Stimulated activated naive CD8-positive, alpha-beta T cell treated with anti-CD3 and anti-CD28 coated beads, Interleukin-15, amount 100 ng/mL, for 72 hours (primary cell): ENCODE measurements at places on chromosomes 16 and 17.

GRCh38 chr17:37273409-37274051, 102.3 kb upstream of the C17orf78 start:
- no peak for DNase-seq

DNA sequence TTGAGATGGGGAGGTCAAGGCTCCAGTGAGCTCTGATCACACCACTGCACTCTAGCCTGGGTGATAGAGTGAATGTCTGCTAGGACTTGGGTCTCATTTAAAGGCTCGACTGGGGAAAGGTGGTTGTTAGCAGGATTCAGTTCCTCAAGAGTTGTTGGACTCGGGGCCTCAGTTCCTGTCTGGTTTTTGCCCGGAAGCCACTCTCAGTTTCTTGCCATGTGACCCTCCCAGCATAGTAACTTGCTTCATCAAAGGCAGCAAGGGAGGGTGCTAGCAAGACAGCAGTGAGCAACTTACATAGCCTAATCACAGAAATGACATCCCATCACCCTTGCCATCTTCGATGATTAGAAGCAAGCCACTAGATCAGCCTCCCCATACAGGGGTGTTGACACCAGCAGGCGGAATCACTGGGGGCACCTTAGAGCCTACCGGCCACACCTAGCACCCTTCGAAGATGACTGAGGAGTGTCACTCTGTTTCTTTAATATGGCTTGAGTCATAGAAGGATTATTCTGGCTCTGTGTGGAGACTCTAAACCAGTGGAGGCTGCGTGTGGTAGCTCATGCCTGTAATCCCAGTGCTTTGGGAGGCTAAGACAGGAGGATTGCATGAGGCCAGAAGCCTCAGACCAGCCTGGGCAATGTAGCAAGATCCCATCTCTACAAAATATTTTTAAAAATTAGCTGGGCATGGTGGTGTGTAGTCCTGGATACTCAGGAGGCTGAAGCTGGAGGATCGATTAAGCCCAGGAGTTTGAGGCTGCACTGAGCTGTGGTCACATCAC, 13.2 kb upstream of the SCNN1B start:
- no peak for DNase-seq

DNA sequence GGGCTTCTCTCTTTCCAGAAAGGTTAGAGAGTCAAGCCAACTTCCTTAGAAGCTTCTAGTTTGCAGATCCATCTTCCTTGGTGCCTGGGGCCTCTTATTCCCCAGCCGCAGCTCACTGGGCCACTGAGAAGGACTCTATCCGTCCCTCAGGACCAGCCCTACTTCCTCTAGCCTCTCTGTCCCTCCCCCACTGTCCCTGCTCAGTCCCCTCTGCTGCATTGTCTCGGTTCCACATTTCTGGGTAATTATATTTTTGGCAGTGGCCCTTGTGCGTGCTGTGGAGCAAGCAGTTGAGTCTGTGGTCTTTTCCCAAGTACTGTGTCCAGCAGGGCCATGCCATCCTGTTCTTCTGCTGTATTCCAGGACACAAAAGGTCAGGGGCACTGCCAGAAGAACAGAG, 17.8 kb downstream of the IRX3 start:
- no peak for DNase-seq

- DNase-seq = no peak
These were observed 253.1 kb downstream of the HAPSTR1 start for GRCh38 chr16:9344508-9344907.

GRCh38 chr17:70691150-70691549, 521.8 kb downstream of the KCNJ2 start:
- no peak for DNase-seq

GRCh38 chr17:44773140-44773539, 14.4 kb downstream of the ADAM11 start:
- no peak for DNase-seq

GRCh38 chr17:43917348-43918025, 10.2 kb upstream of the MPP2 start:
- DNase-seq = peak; percentile 58

DNA sequence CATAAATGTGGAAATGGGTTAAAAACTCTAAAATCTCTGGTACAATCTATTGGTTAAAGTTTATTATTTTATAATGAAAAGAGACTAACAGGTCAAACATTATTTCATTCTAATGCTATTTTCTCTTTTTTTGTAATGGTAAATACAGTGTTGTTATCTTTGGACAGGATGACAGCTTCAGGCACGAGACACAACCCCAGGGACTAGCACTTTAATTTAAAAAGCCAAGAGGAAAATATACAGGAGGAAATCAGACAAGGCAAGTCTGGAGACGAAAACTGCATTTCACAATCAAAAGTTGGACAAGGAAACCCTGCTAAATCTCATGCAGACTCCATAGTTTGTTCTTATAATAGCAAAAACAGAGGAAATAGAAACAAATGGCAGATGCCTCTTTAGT, 589.1 kb upstream of the CDH8 start:
- no peak for DNase-seq

- DNase-seq = no peak
These were observed 137.5 kb upstream of the PLCG2 start for GRCh38 chr16:81641395-81642106.

DNA sequence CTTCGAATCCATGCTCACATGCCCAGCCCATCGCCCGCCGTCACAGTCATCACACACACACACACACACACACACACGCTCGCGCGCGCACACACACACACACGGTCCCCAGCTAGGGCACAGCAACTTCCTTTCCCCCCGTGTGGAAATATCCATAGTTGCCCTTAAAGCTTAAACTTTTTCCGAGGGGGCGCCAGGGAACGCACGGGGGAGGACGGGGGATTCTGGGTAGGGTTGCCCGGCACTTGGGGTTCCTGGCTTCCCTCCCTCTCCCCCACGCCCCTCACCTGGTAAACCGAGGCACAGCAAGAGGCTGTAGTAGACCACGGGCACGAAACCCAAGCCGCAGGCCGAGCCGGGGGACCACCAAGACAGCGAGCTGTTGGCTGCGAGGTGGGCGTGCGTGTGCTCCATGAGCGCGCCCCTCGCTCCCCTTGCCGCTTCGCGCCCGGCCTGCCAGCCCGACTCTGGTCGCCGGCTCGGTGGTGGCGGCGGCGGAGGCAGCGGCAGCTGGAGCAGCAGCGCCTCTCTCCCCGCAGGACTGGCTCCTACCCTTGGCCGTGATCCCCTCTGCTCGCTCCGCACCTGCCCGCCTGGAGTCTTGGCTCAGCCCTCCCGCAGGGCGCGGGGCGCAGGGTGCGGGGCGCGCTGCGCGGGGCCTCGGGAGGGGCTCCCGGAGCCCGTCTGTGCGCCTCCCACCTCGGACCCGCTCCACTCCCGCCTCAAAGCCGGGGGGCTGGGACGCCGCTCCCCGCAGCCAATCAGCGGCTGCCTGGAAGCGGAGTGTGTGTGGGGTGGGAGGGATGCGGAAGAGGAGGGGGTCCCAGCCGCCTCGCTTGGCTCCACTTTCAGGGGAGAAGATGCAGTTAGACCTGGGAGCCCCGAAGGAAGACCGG, at the start of gene GPR139:
Gene GPR139 (minus strand): TSS at position 688 of the 896 bp plus-strand sequence. CDS start 274 bp downstream, at position 414.
- no peak for DNase-seq

GRCh38 chr17:43562679-43563599, 16.8 kb upstream of the ETV4 start:
- no peak for DNase-seq

DNA sequence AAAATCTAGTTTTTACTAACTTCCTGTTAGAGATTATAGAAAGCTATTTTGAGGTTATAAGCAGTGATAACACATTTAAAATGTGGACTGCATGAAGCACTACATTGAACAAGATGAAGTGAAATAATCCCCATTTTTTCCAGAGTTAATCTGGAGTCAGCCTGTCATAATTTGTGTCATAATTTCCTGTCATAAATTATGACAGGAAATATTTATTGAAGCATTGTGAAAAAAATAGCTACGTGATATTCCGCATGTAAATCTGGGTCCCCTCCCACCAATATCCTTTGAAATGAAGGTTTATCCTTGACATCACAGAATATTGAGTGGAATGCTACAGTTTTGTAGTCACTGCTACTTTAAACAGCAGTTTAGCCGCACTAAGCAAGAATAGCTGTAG, 40.1 kb downstream of the OMG start:
- no peak for DNase-seq

DNA sequence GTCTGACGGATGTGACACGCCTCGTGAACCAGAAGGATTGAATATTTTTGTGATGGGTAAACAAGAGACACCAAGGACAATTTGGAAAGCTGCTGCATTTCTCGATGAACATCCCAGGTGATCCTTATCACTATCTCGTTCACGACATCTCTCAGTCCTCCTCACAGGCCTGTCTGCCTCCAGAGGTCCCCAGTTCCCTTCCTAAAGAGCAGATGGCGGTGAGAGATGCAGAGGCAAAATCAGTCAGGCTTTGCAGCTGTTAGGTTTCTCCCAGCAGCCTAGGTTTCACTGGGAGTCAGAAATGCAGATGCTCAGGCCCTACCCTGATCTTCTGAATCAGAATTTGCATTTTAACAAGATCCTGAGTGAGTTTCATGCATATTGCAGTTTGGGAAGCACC, 23.6 kb downstream of the SCPEP1 start:
- no peak for DNase-seq

DNA sequence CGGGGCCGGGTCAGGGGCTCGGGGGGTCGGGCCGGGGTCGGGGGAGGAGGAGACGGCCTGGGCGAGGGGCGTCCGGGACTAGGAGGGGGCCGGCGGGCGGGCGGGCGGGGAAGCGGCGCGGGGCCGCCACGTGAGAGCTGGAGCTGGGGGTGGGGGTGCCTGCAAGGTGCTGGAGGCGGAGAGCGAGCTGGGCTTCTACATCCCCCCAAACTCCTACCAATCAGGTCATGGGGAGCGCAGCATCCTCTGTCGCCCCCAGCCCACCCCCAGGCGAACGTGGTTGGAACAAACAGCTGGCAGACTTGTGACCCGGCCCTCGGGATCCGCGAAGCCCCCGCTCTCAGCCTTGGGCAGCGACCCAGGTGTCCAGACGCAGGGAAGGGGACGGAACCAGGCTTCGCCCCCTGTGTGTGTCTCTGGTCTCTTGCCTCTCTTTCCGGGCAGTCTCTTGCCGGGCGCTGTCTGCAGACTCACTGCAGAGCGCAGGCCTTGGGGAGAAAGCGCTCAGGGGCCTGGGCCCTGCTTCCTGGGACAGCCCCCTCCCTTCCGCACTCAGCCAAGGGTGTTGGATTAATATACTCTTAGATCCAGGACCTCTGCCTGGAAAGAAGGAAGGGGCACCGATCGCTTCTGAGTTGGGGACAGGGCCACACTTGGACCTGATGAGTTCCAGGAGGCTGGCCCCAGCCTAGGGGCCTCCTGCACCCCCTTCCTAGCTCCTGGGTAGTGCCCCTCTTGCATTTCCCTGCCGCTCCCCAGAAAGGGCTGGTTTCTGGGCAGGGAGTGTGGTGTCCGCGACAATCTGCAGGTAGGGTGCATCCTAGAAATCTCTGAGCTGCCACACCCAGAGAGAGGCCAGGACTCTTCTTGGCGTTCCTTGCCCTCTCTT, 722 bp downstream of the RASL10B start:
- no peak for DNase-seq

GRCh38 chr17:1638171-1638590, 7.4 kb downstream of the SCARF1 start:
- no peak for DNase-seq

- DNase-seq = no peak
These were observed 5.6 kb upstream of the VASN start for GRCh38 chr16:4366016-4366415.

DNA sequence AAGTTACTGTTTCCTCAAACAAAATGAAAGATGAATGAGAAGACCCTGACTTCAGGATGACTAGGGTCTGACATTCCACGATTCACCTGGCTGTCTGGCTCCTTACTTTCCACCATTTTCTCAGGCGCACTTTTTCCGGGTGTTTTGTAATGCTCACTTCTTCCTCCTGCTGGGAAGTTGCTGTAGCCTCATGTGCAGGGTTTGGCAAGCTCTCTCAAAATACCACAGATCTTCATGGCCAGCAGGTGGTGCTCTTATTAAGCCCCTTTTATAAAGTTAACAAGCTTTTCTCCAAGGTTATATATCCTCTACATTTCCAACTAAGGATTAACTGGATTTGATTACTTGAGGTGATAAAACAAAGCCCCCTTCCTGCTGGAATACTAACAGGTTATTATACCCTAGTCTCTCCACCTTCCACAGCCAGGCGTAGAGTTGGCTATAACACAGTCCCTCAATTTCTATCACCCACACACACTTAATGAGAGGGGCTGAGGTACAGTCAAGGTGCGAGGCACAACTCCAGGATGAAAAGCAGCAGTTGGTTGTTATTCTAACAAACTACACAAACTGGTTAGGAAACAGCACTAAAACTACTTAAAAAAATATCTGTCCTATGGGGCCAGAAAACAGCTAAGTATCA, 45.4 kb downstream of the STH start:
- no peak for DNase-seq

DNA sequence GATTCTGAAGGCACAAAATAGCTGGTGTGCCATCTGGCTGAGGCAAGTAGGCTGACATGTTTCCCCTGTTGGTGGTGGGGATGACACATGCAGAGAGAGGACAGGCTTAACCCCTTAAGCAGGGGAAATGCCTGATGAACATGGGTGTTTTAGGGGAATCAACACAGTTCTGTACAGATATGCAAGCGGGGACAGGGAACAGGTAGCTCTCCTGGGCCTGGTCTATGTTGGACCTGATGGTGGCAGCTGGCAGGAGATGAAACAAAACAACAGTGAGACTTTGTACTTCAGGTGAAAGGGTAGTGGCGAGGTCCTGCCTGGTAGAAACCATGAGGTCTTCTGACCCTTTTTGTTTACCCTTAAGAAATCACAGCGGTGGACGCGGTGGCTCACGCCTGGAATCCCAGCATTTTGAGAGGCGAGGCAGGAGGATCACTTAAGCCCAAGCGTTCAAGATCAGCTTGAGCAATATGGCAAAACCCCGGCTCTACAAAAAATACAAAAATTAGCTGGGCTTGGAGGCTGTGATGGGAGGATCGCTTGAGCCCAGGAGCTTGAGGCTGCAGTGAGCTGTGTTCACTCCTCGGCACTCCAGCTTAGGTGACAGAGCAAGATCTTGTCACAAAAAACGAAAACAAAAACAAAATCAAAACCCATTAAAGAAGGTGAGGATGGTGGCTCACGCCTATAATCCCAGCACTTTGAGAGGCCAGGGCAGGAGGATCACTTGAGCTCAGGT, 10.5 kb downstream of the OR1F1 start:
- DNase-seq = no peak

- DNase-seq = no peak
These were observed 34.2 kb upstream of the ACSM2B start for GRCh38 chr16:20610211-20610891.

DNA sequence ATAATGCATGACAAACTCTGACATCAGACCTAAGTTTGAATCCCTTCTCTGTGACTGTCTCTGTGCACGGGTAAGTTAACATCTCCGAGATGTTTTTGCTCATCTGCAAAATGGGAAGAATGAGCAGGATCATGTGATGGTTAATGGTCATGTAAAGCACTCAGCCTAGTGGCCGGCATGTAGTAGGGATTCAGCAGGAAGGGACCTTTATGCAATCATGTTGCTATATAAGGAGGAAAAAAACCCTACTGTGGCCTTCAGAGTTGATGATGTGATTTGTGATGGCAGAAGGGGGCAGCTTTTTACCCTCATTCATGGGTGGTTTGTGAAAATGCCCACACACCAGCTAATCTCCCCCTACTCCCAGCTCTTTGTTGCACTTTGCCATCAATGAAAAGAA, 24.1 kb downstream of the CLEC16A start:
- no peak for DNase-seq

GRCh38 chr17:73566905-73567782, 77.1 kb downstream of the SDK2 start:
- DNase-seq = peak; percentile 47
